ENCODE measurements at places on chromosomes 7 and 10.

DNA sequence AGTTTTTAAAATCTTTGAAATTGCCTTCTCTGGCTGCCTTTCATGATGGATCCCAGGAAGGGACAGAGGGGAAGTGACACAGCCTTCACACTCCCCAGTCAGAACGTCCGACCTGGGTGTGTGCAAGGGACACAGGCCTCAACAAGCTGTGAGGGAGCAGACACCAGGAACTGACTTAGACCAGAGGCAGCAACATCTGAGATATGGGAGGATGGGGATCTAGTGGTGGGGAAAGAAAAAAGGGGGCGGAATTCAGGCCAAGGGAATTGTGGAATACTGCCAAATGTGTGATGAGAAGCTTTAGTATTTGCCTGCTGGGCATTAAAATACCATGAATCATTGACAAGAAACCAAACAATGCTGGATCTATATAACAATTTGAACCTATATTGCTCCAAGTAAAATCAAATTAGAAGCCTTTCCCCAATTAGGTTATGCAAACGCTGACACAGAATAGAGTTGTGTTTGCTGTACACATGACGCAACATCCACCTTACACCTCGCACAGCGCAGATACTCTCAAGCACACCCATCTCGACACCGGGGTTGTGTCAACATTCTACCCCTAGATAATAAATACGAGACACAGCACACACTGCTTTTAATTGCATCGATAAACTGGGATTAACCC, 17.2 kb upstream of the MNX1 start:
- no peak for DNase-seq
- H3K4me1 ChIP-seq, result no peaks in the 10 kb centered on the region
- no peak overlapping the region for H3K4me3 ChIP-seq
- no peaks in the 10 kb centered on the region for H3K36me3 ChIP-seq

- no peaks in the 10 kb centered on the region for H3K27me3 ChIP-seq
- no peak overlapping the region for H3K27ac ChIP-seq
- no peak overlapping the region for H3K4me3 ChIP-seq
- no peaks in the 10 kb centered on the region for H3K4me1 ChIP-seq
These were observed 144.0 kb downstream of the PLCE1 start for GRCh38 chr10:94137747-94138146.

- peaks cover 69% of the 10 kb centered on the region for H3K4me1 ChIP-seq
- H3K27me3 ChIP-seq, result peaks cover 27% of the 10 kb centered on the region
- peak overlapping the region; percentile 98 for H3K27ac ChIP-seq
- DNase-seq, result peak; percentile 37
These were observed 81.3 kb downstream of the CDK6 start for GRCh38 chr7:92754919-92755581.

DNA sequence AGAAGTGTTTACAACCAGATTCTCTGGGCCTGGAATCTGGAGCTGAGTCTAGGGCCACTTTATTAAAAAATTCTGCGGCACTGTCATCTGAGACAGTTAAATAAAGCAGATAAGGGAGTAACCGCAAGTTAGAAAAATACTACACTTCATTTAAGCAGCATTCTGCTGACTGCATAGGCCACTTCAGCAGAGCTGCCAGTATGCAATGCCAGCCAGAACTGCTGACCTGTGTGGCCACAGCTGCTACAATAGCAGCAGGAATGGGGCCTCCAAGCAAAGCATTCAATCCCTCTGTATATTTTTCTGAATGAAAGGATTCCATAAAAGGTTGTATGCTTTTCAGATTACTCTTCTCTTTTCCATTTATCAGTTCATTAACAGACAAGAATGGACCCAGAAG, 136.0 kb downstream of the COL28A1 start:
- H3K27me3 ChIP-seq, result no peaks in the 10 kb centered on the region
- peaks cover 5% of the 10 kb centered on the region for H3K4me1 ChIP-seq
- H3K27ac ChIP-seq, result no peak overlapping the region
- DNase-seq, result no peak
- H3K36me3 ChIP-seq, result no peaks in the 10 kb centered on the region

DNA sequence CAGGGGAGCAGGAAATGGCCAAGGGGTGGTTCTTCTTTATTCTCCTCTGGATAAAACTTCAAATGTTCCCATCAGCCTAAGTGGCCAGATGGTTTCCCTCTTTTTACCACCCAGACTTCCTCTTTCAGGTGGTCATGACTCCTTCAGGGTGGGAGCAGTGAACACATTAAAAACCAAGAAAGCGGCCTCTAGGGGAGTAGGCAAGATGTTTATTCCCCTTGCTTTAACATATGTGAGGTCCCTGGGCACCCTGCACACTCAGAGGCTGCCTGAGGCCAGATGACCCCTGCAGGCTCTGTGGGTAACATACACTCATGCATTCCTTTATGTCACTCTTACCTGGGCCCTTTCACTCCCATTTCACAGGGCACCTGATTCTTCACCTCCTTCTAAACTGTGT, 357.4 kb downstream of the ABCA13 start:
- no peak overlapping the region for H3K4me3 ChIP-seq
- no peak overlapping the region for H3K27ac ChIP-seq
- H3K4me1 ChIP-seq, result peaks cover 37% of the 10 kb centered on the region

GRCh38 chr10:91607646-91608403, 25.0 kb downstream of the PPP1R3C start:
- H3K4me3 ChIP-seq, result no peak overlapping the region
- peaks cover 10% of the 10 kb centered on the region for H3K27me3 ChIP-seq
- no peak for DNase-seq
- H3K27ac ChIP-seq, result no peak overlapping the region

DNA sequence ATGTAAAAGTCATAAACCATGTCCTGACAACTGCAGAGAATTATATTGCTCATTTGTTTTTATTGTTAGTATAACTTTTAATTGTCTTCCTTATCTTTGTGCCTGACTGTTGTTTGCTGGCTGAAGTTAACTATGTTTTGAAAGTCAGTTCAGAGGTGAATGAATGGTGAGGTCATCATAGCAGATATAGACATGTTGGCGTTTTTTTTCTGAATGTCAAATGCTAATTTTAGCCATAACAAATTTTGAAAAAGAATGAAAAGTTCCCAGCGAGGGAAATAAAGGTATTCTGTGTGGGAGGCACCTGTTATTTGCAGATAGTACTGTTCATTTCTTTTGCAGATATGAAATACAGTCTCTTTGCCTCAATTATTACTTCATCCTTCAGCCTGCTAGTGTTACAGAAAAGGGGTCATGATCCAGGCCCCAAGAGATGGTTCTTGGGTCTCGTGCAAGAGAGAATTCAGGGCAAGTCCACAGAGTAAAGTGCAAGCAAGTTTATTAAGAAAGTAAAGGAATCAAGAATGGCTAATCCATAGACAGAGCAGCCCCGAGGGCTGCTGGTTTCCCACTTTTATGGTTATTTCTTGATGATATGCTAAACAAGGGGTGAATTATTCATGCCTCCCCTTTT, 96.5 kb downstream of the CAMK1D start:
- H3K36me3 ChIP-seq, result peaks cover 3% of the 10 kb centered on the region
- no peak overlapping the region for H3K4me3 ChIP-seq
- peaks cover 4% of the 10 kb centered on the region for H3K27me3 ChIP-seq
- no peak overlapping the region for H3K27ac ChIP-seq
- DNase-seq, result no peak
- H3K4me1 ChIP-seq, result no peaks in the 10 kb centered on the region

GRCh38 chr7:114930107-114930661, 8.3 kb downstream of the MDFIC start:
- H3K27ac ChIP-seq, result no peak overlapping the region
- DNase-seq, result no peak
- no peaks in the 10 kb centered on the region for H3K27me3 ChIP-seq

DNA sequence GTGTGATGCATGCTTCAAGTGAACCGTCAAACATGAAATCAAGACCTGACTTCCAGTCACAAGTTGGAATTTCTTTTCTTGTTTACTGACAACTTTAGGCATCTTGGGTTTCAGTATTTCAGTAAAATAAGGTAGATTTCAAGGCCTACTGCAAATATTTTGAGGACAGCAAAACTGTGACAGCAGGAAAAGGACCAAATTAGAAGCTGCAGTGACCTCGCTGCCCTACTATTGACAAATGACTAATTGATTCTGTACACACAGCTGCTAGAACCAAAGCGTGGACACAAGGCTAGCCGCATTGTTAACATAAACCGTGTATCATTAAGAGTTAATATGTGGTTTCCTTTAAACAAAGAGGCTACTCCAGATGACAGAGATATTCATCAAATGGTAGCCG, 105.7 kb upstream of the SEC61G start:
- H3K4me3 ChIP-seq, result no peak overlapping the region
- H3K4me1 ChIP-seq, result peaks cover 14% of the 10 kb centered on the region
- H3K27ac ChIP-seq, result no peak overlapping the region
- no peaks in the 10 kb centered on the region for H3K36me3 ChIP-seq
- peaks cover 20% of the 10 kb centered on the region for H3K27me3 ChIP-seq
- DNase-seq, result no peak

DNA sequence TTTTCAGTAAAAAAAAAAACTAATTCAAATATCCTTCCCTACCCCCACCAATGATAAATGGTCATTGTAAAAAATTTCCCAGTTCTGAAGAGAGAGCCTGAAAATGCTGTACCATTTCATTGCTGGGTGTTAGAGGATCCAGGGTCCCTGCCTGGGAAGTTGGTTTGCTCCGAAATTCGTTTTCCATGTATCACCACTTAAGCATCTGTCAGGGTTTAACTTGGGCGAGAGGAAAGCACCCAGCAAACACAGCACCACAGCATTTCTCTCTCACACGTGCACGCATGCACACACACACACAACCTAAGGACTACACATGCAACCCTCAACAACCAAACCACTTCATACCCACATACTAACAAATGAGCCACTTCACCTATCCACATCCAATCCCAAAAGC, 42.1 kb upstream of the EMX2 start:
- no peak overlapping the region for H3K4me3 ChIP-seq
- H3K27ac ChIP-seq, result no peak overlapping the region
- H3K36me3 ChIP-seq, result no peaks in the 10 kb centered on the region
- H3K27me3 ChIP-seq, result peaks cover 21% of the 10 kb centered on the region

- peaks cover 9% of the 10 kb centered on the region for H3K36me3 ChIP-seq
- peak overlapping the region; percentile 89 for H3K4me3 ChIP-seq
- H3K4me1 ChIP-seq, result peaks cover 22% of the 10 kb centered on the region
- no peak overlapping the region for H3K27ac ChIP-seq
- H3K27me3 ChIP-seq, result peaks cover 10% of the 10 kb centered on the region
These were observed 821 bp downstream of the SLC35B4 start for GRCh38 chr7:134315679-134316538.

GRCh38 chr10:112898540-112899390, 51.3 kb upstream of the TCF7L2 start:
- H3K27me3 ChIP-seq, result peaks cover 18% of the 10 kb centered on the region
- peak; percentile 38 for DNase-seq
- H3K36me3 ChIP-seq, result no peaks in the 10 kb centered on the region
- peaks cover 13% of the 10 kb centered on the region for H3K4me1 ChIP-seq
- H3K27ac ChIP-seq, result no peak overlapping the region
- H3K4me3 ChIP-seq, result peak overlapping the region; percentile 78

- peak; percentile 13 for DNase-seq
- no peak overlapping the region for H3K4me3 ChIP-seq
- H3K27me3 ChIP-seq, result peaks cover 13% of the 10 kb centered on the region
- H3K27ac ChIP-seq, result no peak overlapping the region
- peaks cover 9% of the 10 kb centered on the region for H3K4me1 ChIP-seq
These were observed 95.7 kb downstream of the PKD1L1 start for GRCh38 chr7:47852330-47853245.

- H3K27ac ChIP-seq, result no peak overlapping the region
- no peaks in the 10 kb centered on the region for H3K36me3 ChIP-seq
- H3K27me3 ChIP-seq, result peaks cover 11% of the 10 kb centered on the region
- H3K4me3 ChIP-seq, result no peak overlapping the region
- no peak for DNase-seq
These were observed 139.6 kb downstream of the CDH23 start for GRCh38 chr10:71536332-71536731.

DNA sequence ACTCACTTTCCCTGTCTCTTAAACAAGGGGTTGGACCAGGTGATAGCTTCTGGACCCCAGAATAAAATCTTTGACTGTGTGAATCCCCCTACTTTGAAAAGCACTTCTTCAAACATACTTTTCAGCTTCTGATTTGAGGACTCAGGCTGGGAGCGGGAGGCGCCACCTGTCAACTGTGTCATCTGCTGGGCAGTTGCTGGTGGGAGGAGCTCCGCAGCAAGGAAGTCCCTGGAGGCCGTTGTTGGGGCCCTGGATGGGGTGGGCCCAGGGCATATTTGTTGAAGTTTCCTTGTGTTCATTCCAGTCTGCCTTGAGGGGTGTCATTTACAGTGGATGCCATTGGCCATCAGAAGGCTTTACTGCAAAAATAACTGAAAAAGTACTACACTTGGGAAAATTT, 197.7 kb downstream of the CCDC3 start:
- peaks cover 65% of the 10 kb centered on the region for H3K4me1 ChIP-seq
- no peaks in the 10 kb centered on the region for H3K36me3 ChIP-seq
- H3K27me3 ChIP-seq, result peaks cover 4% of the 10 kb centered on the region
- H3K27ac ChIP-seq, result no peak overlapping the region
- no peak for DNase-seq

DNA sequence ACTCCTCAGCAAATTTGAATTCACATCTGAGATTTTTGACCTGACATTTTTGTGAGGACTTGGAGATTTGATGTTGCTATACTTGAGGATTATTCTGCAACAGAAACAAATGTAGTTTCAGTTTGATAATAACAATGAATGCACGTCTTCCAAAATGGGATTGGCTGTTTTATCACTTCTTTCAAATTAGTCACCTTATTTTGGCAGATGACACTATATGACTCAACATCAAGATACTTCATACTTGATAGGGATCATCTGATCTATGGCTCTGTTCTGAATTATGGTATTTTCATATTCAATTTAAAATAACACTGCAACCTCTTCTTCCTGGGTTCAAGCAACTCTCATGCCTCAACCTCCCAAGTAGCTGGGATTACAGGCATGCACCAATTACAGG, 24.2 kb downstream of the ARL5B start:
- H3K4me1 ChIP-seq, result no peaks in the 10 kb centered on the region
- H3K4me3 ChIP-seq, result no peak overlapping the region

GRCh38 chr10:95321554-95322301, 30.9 kb upstream of the PDLIM1 start:
- H3K36me3 ChIP-seq, result peaks cover 11% of the 10 kb centered on the region
- no peak for DNase-seq

GRCh38 chr7:42226354-42226941, 10.6 kb downstream of the GLI3 start:
- peak overlapping the region; percentile 31 for H3K27ac ChIP-seq
- peaks cover 3% of the 10 kb centered on the region for H3K27me3 ChIP-seq
- H3K4me1 ChIP-seq, result peaks cover 95% of the 10 kb centered on the region
- peak overlapping the region; percentile 77 for H3K4me3 ChIP-seq
- no peak for DNase-seq
- H3K36me3 ChIP-seq, result peaks cover 36% of the 10 kb centered on the region

- H3K4me3 ChIP-seq, result no peak overlapping the region
- H3K4me1 ChIP-seq, result no peaks in the 10 kb centered on the region
- no peak for DNase-seq
- H3K27ac ChIP-seq, result no peak overlapping the region
- H3K27me3 ChIP-seq, result peaks cover 7% of the 10 kb centered on the region
These were observed 30.6 kb upstream of the PRKCQ start for GRCh38 chr10:6610647-6611046.
